ENCODE measurements at places on chromosomes 4 and X.

- no peak for DNase-seq
Observed at GRCh38 chr4:185374573-185374972, 21.2 kb downstream of the LRP2BP start.

DNA sequence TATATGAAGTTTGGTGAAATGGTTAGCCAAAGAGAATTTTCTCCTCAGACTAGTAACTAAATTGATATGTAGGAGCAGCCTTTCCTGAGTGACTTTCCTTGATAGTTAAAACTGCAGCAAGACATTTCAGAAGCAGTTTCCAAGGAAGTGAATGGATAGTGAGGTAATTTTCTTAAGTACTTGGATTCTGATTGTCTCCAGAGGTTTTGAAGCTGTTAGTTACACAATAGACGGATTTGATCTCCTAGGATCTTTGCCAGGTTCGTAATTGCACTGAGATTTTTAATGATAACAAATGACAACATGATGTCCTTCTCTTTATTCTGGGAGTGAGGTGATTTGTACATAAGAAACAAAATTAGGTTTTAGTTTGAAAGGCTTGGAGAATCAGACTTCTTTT is 29.2 kb downstream of the PRRG1 start:
- DNase-seq: no peak

- DNase-seq: no peak
Observed at GRCh38 chr4:1972414-1972813, 36.4 kb downstream of the NELFA start.

GRCh38 chr4:19791422-19792123 is 460.1 kb upstream of the SLIT2 start:
- DNase-seq: no peak

- no peak for DNase-seq
Observed at GRCh38 chr4:44632733-44633132, 18.7 kb downstream of the YIPF7 start.

- no peak for DNase-seq
Observed at GRCh38 chr4:91325495-91325894, 978.3 kb upstream of the GRID2 start.

GRCh38 chrX:50111742-50112141 is 89.1 kb downstream of the AKAP4 start:
- DNase-seq: no peak

All from CD4-positive, alpha-beta memory T cell (primary cell).